ENCODE measurements at places on chromosomes 12 and 14.

GRCh38 chr14:90730206-90730766 is 85.9 kb downstream of the TTC7B start:
- no peak for DNase-seq

DNA sequence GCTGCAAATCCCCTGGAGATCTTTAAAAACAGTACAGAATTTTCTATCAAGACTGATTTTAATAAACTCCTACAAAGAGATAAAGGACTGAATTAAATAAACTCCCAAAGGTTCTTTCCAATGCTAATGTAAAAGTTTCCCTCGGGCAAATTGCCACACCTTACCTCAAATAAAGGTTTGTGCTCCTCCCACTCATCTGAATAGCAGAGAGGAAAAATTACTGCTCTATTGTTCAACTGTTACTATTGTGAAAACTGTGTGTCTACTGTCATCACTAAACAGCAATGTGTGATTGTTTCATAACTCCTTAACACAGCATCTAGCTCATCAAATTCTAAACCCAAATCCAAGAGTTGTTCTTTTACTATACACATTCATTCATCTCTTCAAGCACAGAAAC is 3.2 kb downstream of the SPTLC2 start:
- DNase-seq: no peak

- DNase-seq: no peak
Observed at GRCh38 chr14:23751616-23752015, 115.5 kb downstream of the DHRS2 start.

- no peak for DNase-seq
Observed at GRCh38 chr12:69401940-69402339, 42.4 kb downstream of the YEATS4 start.

DNA sequence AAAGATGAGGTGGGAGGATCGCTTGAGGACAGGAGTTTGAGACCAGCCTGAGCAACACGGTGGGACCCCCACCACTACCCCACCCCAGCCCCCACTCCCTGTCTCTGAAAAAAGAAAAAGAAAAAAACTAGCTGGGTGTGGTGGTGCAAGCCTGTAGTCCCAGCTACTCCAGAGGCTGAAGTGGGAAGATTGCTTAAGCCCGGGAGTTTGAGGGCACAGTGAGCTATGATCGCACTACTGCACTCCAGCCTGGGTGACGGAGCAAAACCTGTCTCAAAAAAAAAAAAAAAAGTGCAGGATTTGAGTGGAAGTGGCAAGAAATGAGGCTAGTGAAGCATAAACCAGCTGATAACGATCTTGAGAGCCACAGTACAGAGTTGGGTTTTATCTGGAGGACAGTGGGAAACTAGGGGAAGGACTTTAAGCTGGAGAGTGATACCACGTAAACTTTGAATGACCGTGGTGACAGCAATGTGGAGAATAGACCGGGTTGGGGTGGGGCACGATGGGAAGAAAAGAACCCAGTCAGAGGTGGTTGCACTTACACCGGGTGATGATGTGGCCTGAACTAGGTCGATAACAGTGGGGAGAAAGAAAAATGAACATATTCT is 85.3 kb downstream of the TMEM260 start:
- DNase-seq: no peak

DNA sequence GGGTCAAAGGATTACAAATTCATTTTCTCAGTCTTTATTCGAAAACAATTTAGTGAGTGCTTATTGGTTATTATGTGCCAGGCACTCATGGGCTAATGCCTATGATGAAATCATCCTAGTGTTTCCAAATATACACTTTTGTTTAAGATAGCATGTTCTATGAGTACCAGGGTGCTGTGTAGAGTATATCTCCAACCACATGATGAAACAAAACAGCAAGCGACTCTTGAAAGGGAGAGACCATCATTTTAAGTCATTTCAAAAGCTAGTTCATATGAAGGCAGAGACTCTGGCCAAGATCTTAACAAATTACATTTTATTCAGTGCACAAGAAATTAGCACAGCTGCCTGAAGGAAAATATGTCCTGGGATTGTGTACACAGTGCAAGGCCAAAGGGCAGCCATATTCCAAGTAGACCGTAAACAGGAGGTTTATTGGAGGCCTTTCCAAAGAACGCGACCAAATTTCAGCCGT is 204.2 kb downstream of the EFCAB11 start:
- no peak for DNase-seq

DNA sequence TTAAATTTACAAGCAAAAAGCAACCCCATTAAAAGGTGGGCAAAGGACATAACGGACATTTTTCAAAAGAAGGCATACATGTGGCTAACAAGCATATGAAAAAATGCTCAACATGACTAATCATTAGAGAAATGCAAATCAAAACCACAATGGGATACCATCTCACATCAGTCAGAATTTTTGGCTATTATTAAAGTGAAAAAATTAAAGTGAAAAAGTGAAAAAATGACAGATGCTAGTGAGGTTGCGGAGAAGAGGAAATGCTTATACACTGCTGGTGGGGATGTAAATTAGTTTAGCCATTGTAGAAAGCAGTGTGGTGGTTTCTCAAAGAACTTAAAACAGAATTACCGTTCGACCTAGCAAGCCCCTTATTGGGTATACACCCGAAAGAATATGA is 7.9 kb downstream of the OTOGL start:
- no peak for DNase-seq

GRCh38 chr12:19085090-19085489 is 44.4 kb upstream of the PLEKHA5 start:
- DNase-seq: no peak

GRCh38 chr12:52280796-52281560 is 6.5 kb downstream of the KRT86 start:
- peak; percentile 97 for DNase-seq

DNA sequence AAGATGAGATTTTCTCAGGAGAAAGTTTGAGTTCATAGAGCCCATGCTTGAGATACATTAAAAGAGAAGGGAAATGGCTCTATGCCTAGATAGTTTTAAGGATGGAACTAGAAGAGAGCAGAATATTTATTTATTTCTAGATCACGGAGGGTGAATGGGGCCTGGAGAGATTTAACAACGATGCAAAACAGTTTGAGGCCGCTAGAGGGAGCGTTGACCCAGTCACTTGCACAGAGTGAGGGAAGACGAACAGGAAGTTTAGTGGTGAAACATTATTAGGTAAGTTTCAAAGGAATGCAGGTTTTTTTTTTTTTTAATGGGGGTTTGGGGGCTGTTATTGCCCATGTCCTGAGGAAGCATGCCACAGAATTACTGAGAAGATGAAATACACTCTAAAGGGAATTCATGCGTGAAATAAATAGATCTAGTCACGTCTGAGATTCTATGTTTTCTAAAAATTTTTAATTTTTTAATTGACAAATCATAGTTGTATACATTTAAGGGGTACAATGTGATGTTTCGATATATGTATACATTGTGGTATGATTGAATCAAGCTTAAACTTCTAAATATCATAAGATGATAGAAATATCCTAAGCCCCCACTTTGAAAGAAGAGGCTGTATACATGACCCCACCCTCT is 14.8 kb upstream of the PPP1R1A start:
- no peak for DNase-seq

- DNase-seq: no peak
Observed at GRCh38 chr14:26531894-26532293, 65.9 kb downstream of the NOVA1 start.

- no peak for DNase-seq
Observed at GRCh38 chr12:113194971-113195391, 9.5 kb downstream of the RITA1 start.

- DNase-seq: no peak
Observed at GRCh38 chr14:75380656-75381055, 47.2 kb upstream of the JDP2 start.

GRCh38 chr12:47020211-47020821 is 59.1 kb upstream of the PCED1B start:
- no peak for DNase-seq

DNA sequence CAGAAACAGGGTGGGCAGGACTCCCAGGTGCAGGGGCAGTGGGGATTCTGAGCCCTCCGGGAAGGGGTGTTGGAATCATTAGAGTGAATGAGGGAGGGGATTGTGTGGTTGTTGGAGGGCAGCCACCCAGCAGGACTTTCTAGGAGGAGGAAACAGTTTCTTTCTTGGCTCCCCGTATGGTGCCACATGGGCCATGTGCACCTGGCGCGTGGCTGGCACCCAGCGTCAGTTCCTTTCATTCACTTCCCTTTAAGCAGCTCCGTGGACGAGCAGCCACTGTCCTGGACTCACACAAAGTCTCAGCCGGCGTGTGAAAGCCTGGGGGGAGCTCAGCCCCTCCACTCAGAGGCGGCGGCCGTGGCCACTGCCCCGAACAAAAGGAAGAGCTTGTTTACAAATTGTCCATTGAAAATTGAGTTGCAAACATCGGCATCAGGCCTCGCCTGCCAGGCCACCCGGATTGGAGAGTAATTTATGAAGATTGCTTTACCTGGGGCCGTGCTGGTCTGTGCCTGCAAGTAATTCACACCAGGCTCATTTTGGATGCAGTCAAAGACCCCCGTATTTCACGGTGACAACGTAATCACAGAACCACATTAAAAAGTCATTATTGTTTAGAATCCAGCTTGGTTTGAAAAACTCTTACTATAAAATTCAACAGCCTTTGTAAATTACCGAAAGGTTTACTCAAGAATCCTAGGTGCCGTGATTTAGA is 101.7 kb upstream of the C14orf180 start:
- no peak for DNase-seq

DNA sequence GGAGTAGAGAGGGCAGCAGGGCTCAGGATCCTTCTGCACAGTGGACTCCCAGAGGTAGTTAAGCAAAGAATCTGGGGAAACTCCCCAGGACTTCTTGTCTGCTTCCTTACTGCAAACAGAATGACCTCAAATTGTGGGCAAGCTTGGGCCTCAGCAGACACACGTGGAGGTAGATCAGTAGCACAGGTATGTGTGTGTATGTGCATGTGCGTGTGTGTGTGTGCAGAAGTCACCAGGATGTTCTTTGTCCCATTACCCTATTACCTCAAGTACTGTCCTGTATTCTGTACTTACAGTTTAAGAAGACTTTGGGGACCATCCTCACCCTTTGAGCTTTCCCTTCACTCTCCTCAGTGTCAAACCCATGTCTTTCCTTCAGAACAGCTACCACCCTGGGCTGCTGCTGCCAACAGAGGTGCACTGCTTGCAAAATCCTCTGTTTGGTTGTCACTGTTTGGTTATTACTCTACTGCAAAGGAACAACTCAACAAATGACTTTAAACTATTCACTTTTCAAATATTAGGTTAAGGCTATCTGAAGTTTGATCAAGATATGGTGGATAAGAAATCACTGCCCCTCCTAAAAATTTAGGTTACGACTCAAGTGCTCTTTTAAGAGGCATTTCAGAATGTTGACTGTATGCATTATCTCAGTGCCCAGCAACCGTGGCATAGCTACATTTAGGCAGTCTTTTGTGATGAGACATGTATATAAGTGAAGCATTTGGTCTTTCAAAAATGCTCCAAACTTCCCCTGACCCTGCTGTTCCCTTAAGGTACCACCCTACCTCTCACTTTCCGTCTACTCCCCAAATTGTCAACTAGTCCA is 78.2 kb upstream of the MBIP start:
- no peak for DNase-seq

DNA sequence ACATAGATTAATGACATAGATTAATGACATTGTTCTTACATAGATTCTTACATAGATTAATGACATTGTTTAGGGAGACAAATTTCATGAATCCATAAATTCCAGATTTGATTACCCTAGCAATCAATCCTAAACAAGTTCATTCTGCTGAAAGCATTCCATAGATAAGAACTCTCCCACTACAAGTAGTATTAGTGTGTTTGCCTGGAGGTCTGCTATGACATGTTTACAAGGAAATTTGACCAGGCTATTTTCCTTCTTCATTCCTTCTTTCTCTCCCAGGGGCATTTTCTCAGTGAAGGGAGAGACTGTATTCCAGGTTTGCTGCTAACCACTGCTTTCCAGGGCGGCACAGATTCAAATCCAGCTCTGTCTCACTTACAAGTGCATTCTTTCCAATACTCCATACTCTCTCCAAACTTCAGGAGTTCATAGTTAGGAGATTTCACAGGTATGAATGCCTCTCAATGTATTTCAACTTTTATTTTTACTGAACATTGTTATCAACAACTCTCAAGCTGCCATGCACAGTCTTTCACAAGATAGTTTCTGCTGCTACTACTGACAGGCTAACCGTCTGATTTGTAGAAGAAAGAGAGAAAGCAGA is 134.5 kb downstream of the SLC38A1 start:
- no peak for DNase-seq

DNA sequence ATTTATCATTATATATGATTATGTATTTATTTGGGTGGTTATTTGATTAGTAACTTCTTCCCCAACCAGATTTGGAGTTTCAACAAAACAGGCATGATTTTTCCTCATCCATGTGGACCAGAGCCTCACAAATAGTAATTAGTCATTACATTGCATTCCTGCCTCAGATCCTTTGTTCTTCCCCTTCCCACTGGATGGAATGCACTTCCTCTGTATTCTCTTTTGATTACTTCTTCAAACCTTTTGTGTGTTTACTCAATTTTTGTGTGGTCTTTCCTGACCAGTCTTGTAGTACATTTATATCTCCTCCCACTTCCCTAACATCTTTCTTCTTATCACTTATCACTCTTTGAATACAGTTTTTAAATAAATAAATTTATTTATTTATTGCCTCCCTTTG is 15.5 kb downstream of the SYT1 start:
- DNase-seq: no peak

- no peak for DNase-seq
Observed at GRCh38 chr12:114215746-114216145, 190.2 kb downstream of the TBX5 start.

GRCh38 chr14:83707056-83707455 is 1822.9 kb upstream of the FLRT2 start:
- no peak for DNase-seq

DNA sequence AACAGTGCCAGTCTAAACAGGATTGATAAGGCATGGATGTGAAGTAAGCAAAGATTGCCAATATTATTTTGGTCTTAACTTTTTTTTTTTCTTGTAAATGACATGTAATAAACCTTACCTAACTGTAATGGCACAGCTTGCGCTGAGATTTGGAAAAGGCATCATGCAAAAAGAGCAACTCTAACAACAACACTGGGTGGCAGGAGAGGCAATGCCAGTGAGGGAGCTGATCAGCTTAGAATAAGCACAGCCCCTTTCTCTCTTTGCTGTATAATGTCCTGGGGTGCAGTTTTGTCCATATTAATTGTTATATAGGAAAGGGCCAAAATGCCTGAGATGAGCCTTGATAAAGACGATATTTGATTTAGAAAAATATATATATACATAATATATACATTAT is 1589.7 kb upstream of the FLRT2 start:
- DNase-seq: no peak

GRCh38 chr14:89881839-89882238 is 72.7 kb downstream of the EFCAB11 start:
- no peak for DNase-seq

DNA sequence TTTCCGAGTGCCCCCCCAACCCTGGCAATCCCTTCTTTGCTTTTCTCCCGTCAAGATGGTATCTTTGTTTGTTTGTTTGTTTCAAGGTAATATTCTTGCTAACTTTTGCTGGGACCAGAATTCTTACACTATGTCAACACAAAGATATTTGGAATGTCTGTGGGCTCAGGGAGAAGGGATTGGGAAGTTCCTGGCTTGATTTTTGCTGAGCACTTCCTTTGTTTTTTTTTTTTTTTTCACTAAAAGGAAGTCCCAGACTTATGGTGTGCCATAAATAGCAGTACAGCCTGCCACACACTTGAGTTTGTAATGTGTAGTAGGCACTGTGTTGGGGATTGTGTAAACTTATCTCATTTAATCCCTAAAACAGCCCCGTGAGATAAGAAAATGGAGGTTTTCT is 11.2 kb upstream of the RNU6-7 start:
- no peak for DNase-seq
